Cerebellar nuclear complex (tissue), 1 donor: ENCODE measurements at places on chromosomes 2 and 18.

DNA sequence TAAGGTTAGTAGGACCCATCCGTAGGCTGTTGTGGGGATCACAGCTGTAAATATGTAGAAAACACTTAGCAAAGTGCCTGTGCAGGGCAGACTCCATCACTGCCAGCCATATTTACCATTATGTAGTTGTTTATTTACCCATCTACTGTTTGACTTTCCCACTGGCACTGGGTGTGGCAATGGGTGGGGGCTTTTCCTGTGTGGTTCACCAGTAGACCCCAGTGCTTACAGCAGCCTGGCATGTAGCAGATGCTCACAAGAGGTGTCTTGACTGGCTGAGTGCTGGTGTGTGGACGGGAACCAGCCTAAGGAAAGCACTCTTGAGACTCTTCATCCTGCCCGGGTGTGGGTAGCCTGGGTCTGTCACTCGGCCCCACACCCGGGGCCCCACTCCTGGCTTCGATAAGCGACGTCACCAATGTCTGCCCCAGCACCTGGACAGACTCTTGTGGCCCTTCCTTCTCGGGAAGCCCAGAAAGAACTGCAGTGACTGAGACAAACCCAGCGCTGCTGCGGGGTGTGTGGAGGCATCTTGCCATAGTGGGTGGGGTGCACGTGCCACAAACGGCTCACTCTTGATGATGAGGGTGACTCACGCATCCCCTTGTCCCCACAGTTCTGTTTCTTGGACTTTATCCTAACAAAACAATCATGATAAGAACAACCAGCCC is 78.3 kb downstream of the HDAC4 start:
- no peak for DNase-seq

GRCh38 chr18:31217038-31217849 is 54.6 kb upstream of the DSC1 start:
- DNase-seq, result no peak

DNA sequence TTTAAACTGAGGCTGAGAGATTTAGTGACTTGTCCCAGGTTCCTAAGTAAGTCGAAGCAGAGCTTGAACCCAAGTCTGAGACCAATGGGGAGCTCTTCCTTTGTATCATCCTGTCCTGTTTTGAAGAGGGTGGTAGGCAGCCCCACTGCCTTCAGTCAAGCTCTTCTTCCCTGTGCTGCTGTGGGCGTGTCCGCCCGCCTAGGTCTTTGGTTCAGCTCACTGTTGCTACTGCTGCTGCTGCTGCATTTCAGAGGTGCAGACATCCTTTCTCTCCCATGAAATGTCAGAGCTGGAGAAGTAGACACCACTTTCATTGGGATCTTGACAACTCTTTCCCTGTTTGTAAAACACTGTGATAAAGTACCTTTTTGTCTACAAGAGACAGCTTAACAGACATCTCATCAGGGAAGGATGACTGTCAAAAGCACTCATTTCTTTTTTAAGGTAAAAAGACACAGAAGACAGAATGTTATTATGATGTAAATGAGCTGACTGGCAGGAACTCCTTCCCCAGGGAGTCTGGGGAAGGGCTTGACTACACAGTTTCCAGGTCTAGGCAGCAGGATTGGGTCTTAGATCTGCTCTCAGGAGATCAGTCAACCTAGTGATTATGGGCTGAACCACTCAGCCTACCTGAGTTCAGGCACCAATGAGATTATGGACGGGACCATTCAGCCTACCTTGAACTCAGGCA is 91.7 kb upstream of the TRIB2 start:
- DNase-seq, result no peak

DNA sequence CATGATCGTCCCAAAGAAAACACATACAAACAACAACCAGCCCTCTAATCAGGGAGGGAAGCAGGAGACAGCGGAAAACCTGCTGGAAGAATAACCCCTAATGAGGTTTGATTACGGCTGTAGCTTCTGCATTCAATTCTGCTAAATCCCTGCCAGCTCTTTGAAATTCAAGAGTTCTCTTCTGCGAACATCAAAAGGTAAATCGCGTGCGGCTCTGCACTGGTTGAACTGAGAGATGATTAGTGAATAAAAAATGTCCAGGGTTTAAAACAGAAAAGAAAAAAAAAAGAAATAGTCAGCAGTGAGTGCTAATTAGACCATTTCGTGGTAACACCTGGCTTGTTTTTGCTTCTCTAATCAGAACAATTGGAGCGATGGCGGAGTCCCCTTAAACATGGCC is 153.0 kb upstream of the CAPN13 start:
- DNase-seq, result no peak

DNA sequence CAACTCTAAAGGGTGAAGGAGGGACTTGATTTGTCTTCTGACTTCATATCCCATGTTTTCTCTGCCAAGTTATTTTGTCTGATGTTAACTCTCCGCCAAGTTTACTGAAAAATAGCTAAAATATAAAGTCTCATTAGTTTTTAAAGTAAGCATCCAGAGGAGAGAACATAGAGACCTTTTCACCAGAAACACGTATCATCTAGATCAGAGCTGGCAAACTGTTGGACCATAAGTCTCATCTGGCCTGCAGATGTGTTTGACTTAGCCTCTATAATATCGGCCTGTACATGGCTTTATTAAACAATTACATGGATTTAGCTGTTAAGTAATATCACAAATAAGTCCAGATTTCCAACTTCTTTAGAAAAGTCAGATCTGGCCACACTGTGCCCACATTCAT is 182.6 kb downstream of the PLCL1 start:
- no peak for DNase-seq

GRCh38 chr18:5197032-5197434 is at the start of gene AKAIN1:
Gene AKAIN1, minus strand, starts transcription at chr18:5197257. Its CDS starts 204 bp downstream, at chr18:5197053.
- DNase-seq, result no peak

DNA sequence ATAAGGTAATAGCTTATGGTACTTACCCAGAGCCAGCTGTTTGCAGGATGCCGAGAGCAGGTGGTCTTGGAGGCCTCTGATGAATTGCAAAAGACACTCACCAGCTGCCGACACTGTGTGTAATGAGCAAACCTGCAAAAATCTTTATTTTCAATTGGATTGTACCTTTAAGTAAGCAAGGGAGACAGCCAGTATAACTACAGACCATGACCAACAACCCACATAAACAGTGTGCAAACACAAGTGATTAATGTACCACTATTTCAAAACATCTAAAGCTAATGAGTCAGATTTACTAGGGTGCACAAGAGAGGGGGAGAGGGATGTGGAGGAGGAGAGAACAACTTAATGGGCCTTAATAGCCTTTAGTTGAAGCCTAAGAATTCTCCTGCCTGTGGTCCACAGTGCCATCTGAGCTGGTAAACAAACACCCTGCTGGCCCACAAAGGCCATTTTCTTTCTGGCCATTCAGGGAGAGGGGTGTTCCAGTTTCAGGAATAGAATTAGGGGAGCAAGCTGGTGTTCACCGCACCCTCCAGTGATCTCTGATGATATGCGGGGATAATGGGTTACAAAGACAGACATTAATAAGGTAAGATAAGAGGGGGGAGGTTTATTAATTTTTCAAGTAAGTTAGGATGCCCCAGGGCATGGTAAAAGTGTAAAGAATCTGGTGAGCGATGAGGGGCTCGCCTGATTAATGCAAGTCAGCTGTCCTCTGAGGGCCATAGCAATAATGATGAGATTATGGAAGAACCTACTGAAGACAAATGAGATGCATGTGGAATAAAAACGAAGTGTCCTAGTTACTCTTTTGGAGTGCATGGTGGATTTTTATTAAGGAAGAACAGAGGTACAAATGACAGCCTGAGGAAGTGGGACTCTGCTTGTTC is 196.4 kb downstream of the HRH4 start:
- DNase-seq, result no peak

DNA sequence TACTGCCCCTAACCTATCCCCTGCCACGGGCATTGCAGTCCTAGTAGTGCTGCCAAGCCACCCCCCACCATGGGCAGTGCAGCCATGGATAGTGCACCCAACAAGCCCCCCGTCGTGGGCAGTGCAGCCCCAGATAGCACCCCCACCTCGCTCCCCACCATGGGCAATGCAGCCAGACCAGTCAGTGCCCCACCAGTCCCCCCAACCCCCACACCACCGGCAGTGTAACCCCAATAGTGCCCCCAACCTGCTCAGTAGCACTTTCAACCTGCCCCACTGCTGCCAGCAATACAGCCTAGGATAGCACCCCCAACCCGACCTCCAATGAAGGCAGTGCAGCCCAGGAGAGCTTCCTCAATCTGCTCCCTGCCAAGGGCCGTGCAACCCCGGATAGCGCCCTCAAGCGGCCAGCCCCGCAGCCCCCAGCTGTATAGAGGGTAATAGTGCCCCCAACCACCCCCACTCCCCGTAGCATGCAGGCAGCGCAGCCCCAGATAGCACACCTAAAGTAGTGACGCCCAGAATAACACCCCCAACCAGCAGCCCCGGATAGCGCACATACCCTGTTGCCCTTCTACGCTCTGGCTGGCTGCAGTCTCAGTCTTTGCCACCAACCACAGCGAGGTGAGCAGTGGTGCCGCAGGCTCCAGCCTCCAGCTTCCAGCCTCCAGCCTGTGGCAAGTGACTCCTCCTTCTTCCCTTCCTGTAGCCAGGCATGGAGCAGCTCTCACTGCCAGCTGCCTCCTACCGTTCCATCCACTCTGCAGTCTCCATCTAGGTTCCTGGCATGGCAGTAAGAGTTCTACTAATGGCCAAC is 45.4 kb upstream of the ANKRD62 start:
- no peak for DNase-seq

- no peak for DNase-seq
Observed at GRCh38 chr2:85789271-85789670, 35.5 kb downstream of the ATOH8 start.

DNA sequence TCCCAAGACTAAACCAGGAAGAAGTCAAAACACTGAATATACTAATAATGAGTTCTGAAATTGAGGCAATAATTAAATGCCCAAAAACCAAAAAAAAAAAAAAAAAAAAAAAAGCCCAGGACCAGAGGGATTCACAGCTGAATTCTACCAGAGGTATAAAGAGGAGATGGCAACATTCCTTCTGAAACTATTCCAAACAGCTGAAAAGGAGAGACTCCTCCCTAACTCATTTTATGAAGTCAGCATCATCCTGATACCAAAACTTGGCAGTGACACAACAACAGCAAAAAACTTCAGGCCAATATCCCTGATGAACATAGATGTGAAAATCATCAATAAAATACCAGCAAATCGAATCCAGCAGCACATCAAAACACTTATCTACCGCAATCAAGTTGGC is 108.5 kb upstream of the COL3A1 start:
- no peak for DNase-seq

GRCh38 chr2:158467248-158467647 is 10.5 kb downstream of the PKP4 start:
- DNase-seq, result no peak

GRCh38 chr18:39487932-39488331 is 1922.3 kb upstream of the CELF4 start:
- no peak for DNase-seq

GRCh38 chr2:112542984-112543661 is 858 bp downstream of the POLR1B start:
- no peak for DNase-seq

DNA sequence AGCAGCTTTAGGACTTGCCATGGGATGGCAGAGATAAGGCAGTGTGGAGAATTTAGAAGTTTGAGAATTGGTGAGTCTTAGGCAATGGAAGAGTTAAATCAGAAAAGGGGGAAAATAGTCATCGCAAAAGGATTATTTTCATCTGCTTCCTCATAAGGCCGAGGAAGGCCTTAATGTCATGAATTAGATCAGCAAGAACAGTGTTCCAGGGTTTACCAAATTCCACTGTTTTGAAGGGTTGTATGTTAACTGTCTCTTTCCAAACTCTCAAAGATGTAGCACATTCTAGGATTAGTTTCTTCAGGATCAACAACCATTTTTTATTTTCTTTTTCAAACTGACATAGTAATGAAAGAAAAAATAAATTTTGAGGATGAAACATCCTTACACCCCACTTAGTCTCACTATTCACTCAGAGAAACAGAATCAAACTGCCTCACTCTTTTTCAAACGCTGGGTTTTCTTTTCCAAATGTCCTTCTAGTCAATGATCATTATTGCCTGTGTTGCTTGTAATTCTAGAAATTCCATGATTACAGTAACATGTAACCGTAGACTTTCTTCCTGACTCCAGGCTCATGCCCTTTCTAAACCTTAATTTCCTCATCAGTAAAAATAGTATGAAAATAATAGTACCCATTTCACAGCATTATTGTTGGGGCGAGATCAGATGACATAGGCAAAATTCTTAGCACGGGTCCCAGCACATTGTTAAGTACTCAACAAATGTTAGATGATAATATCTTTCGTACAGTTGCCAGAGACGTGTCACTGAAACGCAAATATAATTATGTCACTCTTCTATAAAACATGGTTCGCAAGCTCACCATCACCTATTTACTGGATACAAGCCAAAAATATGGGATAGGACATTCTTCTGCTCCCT is 23.6 kb downstream of the ZEB2 start:
- DNase-seq, result no peak

- no peak for DNase-seq
Observed at GRCh38 chr2:236445678-236446077, 123.9 kb upstream of the ACKR3 start.

- DNase-seq, result no peak
Observed at GRCh38 chr2:16630463-16630862, 35.2 kb downstream of the CYRIA start.

DNA sequence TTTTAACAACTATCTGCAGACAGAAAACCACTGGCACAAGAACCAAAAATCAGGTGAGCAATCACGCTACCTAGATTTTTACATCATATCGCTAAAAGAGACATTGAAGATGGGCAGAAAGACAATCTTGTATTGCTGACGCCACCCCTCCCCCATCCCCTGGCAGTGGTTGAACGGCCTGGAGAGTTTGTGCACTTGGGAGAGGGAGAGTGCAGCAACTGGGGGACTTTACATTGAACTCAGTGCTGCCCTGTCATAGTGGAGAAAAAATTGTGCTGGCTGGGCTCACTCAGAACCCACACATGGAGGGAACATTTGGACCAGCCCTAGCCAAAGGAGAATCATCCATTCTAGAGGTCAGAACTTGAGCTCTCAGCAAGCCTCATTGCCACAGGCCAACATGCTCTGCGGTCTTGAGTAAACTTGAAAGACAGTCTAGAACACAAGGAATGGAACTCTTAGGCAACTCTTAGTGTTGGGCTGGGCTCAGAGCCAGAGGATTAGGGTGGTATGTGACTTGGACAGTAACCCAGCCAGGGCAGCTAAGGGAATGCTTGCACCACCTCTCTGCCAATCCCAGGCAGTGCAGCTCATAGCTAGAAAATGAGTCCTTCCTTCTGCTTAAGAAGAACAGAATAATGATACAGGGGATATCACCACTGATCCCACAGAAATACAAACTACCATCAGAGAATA is 220.0 kb upstream of the CYP26B1 start:
- DNase-seq, result no peak

- DNase-seq, result no peak
Observed at GRCh38 chr2:11514081-11514730, 19.6 kb upstream of the GREB1 start.

DNA sequence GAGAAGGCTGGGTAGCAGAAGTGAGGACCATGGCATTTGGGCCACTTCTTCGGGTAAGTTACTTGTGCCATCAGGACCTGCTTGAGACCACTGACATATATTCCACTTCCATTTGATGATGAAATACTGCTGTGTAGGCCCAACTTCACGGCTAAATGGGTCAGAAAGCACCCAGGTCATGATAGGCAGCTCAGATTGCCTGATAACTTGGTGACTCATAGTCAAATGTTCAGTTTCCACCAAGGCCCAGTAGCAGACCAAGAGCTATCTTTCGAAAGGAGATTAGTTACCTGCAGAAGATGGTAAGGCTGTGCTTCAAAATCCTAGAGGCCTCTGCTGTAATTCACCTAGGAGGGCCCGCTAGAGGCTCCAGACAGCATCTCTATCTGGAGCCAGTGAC is 31.8 kb upstream of the MEX3C start:
- no peak for DNase-seq
